ENCODE measurements at places on chromosomes 3 and 15.

- DNase-seq: no peak
Measured at GRCh38 chr3:42755681-42756578, 17.1 kb downstream of the CCDC13 start.

DNA sequence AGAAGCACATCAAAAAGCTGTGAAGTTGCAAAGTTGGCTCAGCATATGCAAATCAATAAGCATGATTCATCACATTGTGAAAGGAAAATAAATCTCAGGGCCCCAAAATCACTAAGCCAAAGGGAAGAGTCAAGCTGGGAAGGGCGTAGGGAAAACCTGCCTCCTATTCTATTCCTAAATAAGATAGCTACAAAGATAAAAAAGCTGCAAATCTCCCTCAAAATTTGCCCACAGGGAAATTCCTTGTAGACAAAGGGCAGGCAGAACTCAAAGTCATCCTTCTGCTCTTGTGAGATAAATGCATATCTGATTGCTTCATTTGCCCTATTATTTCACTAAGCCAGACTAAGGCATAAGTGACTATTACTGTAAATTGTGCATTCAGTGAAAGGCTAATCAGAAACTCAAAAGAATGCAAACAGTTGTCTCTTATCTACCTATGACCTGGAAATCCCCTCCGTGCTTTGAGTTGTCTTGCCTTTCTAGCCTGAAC lies 30.5 kb upstream of the CCNL1 start:
- DNase-seq: no peak

DNA sequence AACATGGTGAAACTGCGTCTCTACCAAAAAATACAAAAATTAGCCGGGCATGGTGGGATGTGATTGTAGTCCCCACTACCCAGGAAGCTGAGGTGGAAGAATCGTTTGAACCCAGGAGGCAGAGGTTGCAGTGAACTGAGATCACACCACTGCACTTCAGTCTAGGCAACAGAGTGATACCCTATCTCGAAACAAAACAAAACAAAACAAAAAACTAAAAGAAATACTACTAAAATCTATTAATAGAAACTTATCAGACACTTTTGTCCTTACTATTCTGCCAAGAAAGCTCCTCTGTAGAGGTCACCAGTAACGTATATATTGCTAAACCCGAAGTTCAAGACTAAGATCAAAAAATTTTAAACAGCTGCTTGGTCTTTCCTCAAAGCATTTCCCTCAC lies 67.1 kb downstream of the SMARCC1 start:
- DNase-seq: no peak

- DNase-seq: no peak
Measured at GRCh38 chr15:31215490-31216214, 111.0 kb upstream of the KLF13 start.

- no peak for DNase-seq
Measured at GRCh38 chr3:114378760-114379159, 84.9 kb downstream of the TIGIT start.

GRCh38 chr15:74343797-74344127 lies 23.7 kb downstream of the CYP11A1 start:
- no peak for DNase-seq

DNA sequence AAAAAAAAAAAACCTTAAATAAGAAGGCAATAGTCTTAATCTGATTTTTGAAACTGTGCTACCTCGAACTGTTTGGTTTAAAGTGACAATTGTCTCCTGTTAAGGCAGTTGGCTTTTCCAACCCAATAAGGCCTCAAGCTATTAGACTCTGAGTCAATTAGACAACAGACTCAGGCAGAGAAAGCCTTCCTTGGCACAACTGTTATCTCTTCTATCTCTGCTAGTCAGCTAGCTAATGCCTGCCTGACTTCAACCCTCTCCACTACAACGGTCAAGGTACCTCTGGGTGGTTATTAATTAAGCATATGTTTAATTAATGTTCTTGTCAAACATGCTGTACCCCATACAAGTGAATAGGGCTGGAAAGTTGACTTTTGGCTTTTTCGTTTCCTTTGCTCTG lies 110.2 kb upstream of the NLGN1 start:
- DNase-seq: no peak

DNA sequence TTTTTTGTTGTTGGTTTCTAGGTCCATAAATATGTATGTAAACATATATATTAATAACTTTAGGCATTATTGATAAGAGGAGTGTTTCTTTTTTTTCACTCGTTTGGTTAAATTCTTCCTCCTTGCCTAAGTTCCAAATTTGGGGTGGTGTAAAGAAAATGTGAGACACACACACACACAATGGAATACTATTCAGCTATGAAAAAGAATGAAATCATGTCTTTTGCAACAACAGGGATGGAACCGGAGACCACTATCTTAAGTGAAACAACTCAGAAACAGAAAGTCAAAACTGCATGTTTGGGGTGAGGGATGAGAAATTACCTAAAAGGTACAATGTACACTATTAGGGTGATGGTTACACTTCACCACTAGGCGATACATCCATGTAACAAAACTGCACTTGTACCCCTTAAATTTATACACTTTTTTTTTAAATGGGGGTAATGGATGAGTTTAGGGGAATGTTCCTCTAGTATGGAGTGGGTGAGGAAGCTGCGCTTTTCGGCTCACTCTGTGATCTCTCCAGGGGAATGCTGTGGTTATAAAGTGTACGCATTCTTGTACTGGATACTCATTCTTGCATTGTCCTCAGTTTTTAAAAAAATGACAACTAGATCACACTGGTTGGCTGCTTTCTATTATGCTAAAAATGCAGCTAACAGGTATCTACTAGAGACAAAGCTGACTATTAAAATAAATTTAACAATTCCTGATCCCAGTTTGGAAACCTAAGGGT lies 50.8 kb upstream of the PPARG start:
- DNase-seq: no peak

GRCh38 chr3:102329066-102329465 lies 105.7 kb upstream of the ZPLD1 start:
- DNase-seq: no peak

GRCh38 chr15:68425428-68426060 lies 6.4 kb downstream of the ITGA11 start:
- DNase-seq: no peak

- no peak for DNase-seq
Measured at GRCh38 chr15:45168751-45169551, 18.8 kb downstream of the SHF start.

GRCh38 chr15:101152914-101153313 lies 98.9 kb downstream of the CHSY1 start:
- DNase-seq: no peak

- no peak for DNase-seq
Measured at GRCh38 chr3:140068494-140069017, 133.6 kb downstream of the CLSTN2 start.

DNA sequence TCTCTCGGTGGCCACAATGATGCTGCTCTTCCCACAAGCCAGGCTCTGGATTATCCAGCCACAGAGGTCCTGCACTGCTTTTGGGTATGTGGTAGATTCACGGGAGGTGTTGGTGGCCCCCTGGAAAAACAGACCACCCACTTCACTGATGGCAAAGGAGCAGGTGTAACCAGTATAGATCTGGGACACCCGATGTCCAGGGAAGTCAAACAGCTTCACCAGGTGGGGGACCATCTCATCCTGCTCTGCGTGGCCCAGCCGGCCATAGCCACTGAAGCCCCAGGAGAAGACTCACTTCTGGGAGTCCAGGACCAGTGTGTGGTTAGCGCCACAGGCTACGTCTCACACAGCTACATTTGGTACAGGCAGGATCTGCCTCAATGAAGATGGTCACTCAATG lies 62.6 kb downstream of the CHCHD6 start:
- DNase-seq: no peak

GRCh38 chr3:59167756-59168155 lies 117.9 kb upstream of the CFAP20DC start:
- DNase-seq: no peak

DNA sequence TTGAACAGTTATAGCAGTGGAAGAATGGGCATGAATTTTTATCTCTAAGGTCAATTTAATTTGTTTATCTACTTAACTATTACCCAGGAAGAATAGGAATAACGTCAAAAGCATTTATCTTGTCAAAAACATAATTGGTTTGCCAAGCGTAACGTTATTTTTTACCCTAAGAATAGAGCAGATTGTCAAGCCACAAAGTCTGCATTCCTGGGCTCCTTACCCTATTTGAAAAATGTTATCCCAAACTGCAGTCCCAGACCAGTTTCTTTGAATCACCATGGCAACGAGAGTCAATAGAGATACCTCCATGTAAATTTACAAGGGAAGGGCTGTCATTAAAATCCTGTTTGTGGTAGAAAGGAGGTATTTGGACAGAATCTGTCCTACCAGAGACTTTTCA lies 61.1 kb downstream of the CPNE4 start:
- DNase-seq: no peak

DNA sequence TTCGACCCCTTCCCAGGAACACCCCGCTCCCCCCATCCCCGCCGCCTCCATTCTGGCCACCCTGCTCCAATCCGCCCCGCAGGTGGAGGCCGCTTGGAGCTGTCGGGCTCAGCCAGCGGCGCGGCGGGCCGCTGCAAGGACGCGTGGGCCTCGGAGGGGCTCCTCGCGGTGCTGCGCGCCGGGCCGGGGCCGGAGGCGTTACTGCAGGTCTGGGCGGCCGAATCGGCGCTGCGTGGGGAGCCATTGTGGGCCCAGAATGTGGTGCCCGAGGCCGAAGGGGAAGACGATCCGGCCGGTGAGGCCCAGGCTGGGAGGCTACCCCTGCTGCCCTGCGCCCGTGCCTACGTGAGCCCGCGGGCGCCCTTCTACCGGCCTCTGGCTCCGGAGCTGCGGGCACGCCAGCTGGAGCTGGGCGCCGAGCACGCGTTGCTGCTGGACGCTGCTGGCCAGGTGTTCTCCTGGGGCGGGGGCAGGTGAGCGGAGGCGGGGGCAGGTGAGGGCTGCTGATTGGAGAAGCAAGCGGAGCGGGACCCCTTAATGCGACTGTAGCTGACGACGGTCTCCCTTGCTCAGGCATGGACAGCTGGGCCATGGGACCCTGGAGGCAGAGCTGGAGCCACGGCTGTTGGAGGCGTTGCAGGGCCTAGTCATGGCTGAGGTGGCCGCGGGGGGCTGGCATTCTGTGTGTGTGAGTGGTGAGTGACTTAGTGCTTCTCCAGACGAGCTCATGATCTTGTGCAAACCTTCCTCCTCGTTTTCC lies 2.5 kb downstream of the RCCD1 start:
- DNase-seq: no peak

DNA sequence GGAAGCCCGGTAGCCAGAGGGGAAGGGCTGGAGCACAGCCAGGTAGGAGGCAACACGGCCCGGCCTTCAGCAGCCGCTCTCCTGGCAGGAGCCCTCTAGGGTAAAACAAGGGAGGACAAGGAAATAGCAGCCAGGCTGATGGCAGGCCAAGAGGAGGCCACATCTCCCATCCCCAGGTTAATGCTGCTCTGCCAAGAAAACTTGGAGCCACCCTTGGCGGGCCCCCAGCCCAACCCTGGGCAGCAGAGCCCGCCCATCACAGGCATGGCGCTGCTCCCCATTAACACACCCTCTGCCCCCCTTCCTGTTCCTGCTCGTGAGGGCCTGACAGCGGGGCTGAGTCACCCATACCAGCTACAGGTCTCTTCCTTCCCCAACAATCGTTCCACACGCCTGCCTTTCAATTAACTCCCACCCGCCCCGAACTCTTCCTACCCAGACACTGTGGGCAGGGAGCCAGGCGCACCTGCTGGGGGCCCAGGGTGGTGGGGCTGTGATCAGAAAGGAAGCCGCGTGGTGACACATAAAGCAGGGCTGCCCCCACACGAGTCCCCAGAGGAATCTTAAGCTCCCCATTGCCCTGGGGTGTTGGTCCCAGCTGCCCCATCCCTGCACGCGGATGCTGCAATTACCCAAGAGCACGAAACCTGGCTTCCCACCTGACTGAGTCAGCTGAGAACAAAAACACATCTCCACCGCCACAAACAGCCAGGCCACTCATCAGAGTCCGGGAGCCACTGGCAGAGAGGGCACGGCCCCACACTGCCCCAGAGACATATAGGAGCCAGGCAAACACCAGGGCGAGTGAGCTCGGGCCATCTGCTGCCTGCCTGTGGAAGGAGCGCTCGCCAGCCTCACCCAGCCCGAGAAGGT lies at the start of gene C15orf62:
TSS of gene C15orf62 (plus strand) at position 707 of the 873 bp plus-strand sequence. CDS start 516 bp downstream, outside the sequence.
- no peak for DNase-seq

- DNase-seq: no peak
Measured at GRCh38 chr15:75577401-75578172, 1.5 kb downstream of the PTPN9 start.

- DNase-seq: no peak
Measured at GRCh38 chr15:65004993-65005392, 15.3 kb upstream of the SPG21 start.
